ENCODE measurements at places on chromosomes 6 and 20.
A peak's percentile ranks its signal among the peaks of the same experiment; 100 is the strongest.

DNA sequence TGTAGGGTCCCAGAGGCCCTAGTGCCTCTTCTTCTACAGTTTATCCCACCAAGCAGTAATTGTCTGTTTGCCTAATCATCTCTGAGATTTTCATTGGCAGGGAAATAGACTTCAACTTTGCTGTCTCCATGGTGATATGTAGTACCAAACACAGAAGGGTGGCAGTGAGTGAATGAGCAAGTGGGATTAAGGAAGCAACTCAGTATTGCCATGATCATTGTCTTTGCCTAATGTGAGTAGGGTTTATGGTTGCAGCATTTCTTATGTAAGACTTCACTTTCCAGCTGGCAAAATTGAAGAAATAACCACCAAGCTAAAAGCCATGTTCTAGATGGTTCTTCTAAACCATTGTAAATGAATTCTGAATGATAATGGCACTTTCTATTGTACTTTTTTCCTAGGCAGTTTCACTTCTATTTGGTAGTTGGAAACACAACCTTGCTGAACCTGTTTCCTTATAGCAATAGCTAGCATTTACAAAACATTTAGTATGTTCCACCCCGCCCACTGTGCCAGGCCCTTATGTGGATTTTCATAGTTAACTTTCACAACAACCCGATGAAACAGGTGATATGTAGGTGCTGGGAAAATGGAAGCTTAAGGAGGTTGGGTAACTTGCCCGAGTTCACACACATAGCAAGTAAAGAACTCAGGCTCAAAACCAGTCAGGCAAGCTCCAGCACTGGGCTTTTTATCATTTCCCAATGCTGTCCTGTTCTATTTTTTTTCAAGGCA is 32.0 kb downstream of the ZC2HC1B start:
- no peak for DNase-seq

DNA sequence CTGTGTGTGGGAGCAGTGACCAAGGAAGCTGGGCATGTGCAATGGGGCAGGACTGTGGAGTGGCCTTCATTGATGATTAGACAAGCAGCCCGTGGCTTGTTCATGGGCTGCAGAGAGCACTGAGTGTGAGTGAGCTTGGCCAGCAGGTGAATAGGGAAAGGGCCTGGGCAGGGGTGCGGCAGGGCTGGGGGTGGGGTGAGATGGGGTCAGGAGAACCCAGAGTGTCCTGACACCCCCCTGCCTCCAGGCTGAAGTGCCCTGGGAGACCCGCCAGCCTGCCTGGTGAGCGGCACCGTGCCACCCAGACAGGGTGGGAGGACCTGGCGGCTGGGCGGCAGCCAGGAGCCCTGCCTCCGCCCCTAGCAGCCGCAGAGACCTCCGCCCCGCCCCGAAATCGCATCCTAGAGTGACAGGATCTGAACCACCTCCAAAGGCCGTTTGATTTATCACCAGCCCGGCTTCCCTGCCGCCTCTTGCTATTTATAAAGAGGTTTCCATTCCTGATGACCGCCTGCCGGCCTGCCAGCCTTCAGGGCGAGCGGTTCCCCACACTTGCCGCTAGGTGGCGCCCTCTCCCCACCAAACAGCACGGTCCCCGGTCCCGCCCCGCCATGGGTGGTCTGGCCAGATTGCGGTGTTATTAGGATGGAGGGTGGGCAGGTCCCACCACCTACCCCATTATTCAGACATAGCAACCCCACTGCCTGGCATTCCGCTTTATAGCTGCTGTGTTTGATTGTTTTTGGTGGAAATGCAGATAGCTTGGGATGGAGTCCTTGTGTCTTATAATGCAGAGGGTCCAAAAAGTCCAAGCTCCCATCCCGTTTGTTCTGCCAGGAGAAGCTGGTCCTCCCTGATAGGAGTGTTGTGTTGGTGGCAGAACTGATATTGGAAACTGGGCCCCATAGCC is 3.5 kb downstream of the MYLK2 start:
- peak; percentile 83 for DNase-seq

GRCh38 chr6:45493761-45494160 is 116.0 kb upstream of the SUPT3H start:
- DNase-seq = no peak

DNA sequence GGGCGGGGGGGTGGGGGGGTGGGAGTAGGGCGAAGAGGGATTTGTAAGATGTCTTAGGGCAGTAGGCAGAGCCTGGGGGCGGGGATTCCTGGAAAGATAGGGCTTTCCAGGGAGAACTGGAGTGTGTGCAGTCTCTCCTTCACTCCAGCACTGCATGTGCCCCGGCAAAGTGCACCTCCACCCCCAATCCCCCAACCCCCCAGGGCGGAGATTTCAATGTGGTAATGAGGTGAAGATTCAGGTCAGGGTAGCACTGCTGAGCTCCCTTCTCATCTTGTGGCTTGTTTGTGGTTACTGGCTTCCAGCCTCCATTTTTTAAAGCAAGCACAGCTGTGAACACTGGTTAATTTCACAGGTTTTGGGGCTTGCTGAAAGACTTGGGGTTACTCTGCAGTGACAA is 5.9 kb downstream of the TMEM239 start:
- DNase-seq = no peak

GRCh38 chr20:34872622-34873224 is at the start of gene GGT7:
GGT7 (minus strand) TSS chr20:34872856; CDS start chr20:34872815, 41 bp downstream.
- peak; percentile 82 for DNase-seq

DNA sequence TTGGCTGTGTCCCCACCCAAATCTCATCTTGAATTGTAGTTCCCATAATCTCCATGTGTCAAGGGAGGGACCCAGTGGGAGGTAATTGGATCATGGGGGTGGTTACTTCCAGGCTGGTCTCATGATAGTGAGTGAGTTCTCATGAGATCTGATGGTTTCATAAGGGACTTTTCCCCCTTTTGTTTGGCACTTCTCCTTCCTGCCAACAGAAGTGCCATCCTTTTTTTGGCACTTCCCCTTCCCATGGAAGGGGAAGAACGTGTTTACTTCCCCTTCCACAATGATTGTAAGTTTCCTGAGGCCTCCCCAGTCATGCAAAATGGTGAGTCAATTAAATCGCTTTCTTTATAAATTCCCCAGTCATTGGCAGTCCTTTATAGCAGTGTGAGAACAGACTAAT is 18.0 kb upstream of the PI3 start:
- DNase-seq = peak; percentile 69

- peak; percentile 14 for DNase-seq
Observed at GRCh38 chr20:13791540-13792459, 7.0 kb downstream of the NDUFAF5 start.

DNA sequence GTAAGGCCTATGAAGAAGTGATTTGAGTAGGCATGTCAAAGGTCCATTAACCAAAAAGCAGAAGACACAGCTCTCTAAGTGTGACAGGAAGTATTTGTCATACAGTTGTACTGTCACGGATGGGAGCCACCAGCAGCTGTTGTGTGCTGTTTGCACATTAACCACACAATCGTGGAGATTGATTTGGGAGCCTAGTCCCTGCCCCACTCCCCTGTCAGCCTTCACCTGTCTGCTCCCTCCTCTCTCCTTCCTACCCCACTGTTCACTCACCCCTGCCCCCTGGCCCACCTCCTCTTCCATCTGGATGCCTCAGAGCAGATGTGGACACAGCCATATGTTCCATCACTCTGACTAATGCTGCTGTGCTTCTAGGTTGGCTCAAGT is 124.7 kb upstream of the SPACA1 start:
- peak; percentile 48 for DNase-seq

Measured in suppressor macrophage treated with lipopolysaccharide for 1 hour (primary cell).